ENCODE measurements at places on chromosomes 4 and X. TPM values are rescaled to one million over a fixed set of nuclear protein-coding genes. Genes with fewer than 3 reads are reported as not detected.

The BMPR1B gene
- total RNA-seq, result 1.9 TPM

The UGT2B15 gene
- total RNA-seq, result 0.46 TPM

The DUX4 gene
- not detected for total RNA-seq

The SMARCA1 gene
- total RNA-seq, result 17.1 TPM

The GLRA2 gene
- total RNA-seq, result not detected

The TENM3 gene
- total RNA-seq, result 9.2 TPM

The SAGE1 gene
- total RNA-seq, result not detected

The SMIM31 gene
- not detected for total RNA-seq

The STATH gene
- total RNA-seq, result not detected

The MAOA gene
- total RNA-seq, result 14.3 TPM

The PSMD10 gene
- 26.7 TPM for total RNA-seq

The GABRG1 gene
- 0.06 TPM for total RNA-seq

The GUCY2F gene
- total RNA-seq, result not detected

The PCDH18 gene
- total RNA-seq, result 3.6 TPM

The MTMR8 gene
- 4.8 TPM for total RNA-seq

The EGF gene
- total RNA-seq, result 2.5 TPM

The ADGRG2 gene
- total RNA-seq, result 2.5 TPM

The JAKMIP1 gene
- total RNA-seq, result 3.4 TPM

The PWWP3B gene
- not detected for total RNA-seq

The HERC6 gene
- total RNA-seq, result 13.2 TPM

The GAGE12E gene
- not detected for total RNA-seq

The TDO2 gene
- 1.3 TPM for total RNA-seq

The IRF2 gene
- total RNA-seq, result 90.1 TPM

The AKAP14 gene
- total RNA-seq, result not detected

The CT45A5 gene
- total RNA-seq, result not detected

The SSX3 gene
- not detected for total RNA-seq
